ENCODE measurements at places on chromosomes 12 and 14.

DNA sequence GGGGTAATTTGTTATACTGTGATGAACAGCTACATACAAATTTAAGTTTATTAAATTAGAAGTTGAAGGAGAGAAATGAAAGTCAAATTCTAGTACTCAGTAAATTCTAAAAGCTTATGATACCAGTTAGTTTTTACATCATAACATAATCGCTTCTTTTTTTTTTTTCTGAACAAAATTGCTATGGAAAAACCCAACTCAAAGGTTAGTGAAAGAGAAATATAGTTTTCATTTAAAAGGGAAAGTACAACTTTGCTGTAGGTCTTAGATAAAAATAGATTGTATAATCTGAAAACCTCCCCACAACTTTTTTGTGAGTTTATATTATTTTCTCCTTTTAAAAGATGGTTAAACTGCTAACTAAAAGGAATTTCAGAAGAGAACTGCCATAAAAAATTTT lies 53.7 kb upstream of the LRRK2 start:
- no peak for DNase-seq

DNA sequence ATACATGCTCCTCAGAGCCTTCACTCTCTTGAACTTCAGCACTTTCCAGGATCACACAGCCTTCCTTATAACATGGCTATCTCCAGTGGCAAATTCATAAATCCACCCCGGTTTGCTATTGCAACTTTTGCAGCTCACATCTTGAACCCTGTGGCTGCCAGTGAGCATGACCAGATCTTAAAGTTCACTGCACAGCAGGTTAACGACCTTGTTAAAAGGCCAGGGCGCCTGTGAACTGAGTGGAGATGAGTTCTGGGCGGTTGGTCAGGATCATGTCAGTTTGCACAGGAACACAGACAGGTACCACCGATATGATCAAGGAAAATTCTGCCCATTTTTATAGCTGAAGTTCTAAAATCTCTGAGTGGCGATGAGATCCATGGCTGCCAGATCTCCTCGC lies 24.7 kb upstream of the LTA4H start:
- DNase-seq: no peak

DNA sequence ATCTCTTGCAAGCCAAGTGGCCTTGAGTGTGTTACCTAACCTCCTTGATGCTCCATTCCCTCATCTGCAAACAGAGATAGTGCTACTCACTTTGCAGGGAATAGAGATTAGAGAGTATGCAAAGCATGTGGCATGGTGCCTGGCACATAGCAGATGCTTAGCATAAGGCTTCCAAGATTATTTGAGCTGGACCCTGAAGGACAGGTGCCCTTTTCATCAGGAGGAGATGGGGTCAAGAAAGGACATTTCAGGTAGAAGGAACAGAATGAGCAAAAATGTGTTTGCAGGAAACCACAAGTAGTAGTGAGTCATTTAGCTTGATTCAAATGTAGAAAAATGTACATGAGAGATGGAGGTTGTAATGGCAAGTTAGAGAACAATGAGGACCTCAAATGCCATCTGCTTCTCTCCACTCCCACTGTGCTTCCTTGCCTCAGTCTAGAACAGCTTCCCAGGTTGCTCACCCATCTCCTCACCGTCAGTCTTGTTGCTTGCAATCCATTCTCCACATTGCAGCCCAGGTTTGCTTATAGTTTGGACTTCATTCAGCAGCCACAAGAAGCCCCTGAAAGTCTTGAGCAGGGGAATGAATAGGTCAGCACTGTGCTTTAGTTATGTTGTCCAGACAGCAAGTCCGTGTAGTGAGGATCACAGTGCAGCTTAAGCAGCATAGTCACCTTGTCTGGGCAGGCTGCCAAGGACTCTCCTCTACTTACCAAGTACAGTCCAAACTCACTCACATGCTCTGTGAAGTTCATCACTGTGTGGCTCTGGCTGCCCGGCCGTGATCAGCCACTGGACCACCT lies 536.3 kb upstream of the CCDC196 start:
- no peak for DNase-seq

DNA sequence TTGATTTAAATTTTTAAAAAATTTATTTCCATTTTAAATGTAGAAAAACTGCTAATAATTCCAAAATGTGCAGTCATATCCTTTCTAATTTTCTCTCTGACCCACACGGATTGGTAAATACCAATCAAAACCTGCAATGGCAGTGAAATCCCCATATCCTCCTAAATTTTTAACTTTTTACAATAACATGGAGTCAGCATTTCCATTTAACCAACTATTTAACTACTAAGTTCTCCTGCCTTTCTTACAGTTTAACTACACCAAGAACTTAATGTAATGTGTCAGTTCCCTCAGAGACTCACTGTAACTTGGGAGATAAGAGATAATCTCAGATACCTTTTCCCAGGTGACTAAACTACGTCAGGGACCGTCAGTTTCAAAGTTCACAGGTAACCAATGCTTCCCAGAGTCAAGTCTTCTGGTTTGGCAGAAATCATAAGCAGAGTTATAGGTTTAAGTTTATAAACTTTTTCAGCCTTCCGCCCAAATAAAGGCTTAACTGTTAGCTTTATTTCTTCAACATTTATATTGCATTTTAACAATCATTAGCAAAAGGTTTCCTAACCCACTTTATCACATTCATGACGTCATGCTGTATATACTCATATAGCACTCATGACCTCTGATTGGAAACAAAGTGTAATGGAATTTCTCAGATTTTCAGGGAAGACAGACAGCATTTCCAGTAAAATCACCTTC lies 7.6 kb downstream of the KRAS start:
- no peak for DNase-seq

GRCh38 chr12:56488041-56488955 lies at the start of gene GLS2:
Gene GLS2 (minus strand): TSS chr12:56488161. CDS start chr12:56488118, 43 bp downstream.
- peak; percentile 38 for DNase-seq

- DNase-seq: no peak
Observed at GRCh38 chr14:92733007-92733406, 15.4 kb downstream of the LGMN start.

GRCh38 chr12:79706156-79706555 lies 15.4 kb upstream of the PAWR start:
- DNase-seq: no peak

GRCh38 chr12:98998697-98999299 lies 353.7 kb downstream of the APAF1 start:
- DNase-seq: no peak

DNA sequence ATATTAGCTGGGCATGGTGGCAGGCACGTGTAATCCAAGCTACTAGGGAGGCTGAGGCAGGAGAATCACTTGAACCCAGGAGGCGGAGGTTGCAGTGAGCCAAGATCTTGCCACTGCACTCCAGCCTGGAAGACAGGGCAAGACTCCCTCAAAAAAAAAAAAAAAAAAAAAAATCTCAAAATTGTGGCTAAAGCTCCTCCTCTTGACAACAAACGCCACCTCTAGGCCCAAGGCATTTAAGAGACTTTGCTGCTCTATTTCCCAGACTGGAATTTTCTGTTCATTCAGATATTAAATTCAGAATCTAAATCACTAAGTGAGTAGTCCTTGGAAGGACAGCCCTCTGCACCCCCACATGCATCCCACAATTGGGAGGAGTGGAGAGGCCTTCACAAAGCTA lies 1.4 kb downstream of the ZFYVE1 start:
- no peak for DNase-seq

- no peak for DNase-seq
Observed at GRCh38 chr12:32541754-32542374, 137.2 kb upstream of the DNM1L start.

DNA sequence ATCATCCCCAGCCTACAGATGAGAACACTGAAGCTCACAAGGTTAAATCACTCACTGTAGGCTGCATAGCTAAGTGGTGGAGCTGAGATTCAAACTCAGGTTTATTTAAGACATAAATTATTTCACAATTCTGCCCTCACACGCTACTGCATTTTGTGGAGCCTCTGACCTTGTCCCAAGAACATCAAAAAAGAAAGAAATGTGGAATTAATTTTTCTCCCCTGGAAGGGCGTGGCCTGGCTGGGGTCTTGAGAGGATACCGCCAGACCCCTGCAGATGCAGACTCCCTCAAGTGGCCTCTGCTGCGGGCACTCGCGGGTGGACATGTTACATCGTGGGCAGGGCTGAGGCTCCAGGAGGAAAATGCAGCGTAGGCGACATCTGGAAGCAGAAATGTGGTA lies 40.6 kb downstream of the LTBP2 start:
- no peak for DNase-seq

GRCh38 chr14:98185036-98185435 lies 1087.0 kb downstream of the BCL11B start:
- DNase-seq: no peak

- no peak for DNase-seq
Observed at GRCh38 chr12:5192726-5193125, 149.0 kb downstream of the KCNA5 start.

DNA sequence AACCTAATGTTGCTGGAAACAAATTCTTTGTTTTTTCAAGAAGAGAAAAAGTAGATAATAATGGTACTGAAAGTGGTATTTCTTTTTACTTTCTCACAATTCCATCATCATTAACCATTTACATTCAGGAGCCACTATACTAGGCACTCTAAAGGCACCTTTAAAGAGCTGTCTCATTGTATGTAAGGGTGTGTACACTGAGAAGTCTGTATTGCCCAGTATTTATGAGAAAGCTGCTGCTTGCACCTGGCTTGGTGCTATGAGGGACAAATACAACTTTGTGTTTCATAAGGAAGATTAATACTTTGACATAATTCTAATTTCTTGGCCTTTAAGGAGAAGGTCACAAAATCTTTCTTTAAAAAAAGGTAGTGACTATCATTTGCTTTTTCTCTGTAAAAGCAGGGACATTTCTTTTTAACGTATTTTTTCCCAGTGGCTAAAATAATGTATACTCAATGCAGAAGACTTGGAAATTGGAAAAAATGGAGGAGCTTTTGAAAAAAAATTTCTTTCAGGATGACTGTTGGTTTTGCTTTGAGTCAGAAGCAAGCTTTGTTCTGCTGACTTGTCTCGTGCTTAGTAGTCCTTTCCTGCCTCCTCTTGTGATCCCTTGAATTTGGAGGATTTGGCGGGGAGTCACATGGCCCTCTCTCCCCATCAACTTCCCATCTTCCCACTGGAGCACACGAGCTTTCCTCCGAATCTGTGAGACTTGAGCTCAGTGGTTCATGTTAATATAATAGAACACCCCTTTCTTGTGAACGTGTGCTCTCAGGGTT lies 50.1 kb downstream of the RASSF3 start:
- no peak for DNase-seq

- DNase-seq: no peak
Observed at GRCh38 chr14:55964091-55964490, 154.1 kb upstream of the PELI2 start.

- DNase-seq: no peak
Observed at GRCh38 chr14:52589646-52590045, 37.0 kb downstream of the GPR137C start.

GRCh38 chr12:85923767-85924331 lies 49.8 kb downstream of the NTS start:
- DNase-seq: no peak

GRCh38 chr14:101253948-101254347 lies 307.3 kb upstream of the DIO3 start:
- no peak for DNase-seq

- no peak for DNase-seq
Observed at GRCh38 chr12:49225576-49226166, 36.8 kb upstream of the TUBA1A start.

- no peak for DNase-seq
Observed at GRCh38 chr14:104927432-104927816, 2.7 kb downstream of the PLD4 start.

DNA sequence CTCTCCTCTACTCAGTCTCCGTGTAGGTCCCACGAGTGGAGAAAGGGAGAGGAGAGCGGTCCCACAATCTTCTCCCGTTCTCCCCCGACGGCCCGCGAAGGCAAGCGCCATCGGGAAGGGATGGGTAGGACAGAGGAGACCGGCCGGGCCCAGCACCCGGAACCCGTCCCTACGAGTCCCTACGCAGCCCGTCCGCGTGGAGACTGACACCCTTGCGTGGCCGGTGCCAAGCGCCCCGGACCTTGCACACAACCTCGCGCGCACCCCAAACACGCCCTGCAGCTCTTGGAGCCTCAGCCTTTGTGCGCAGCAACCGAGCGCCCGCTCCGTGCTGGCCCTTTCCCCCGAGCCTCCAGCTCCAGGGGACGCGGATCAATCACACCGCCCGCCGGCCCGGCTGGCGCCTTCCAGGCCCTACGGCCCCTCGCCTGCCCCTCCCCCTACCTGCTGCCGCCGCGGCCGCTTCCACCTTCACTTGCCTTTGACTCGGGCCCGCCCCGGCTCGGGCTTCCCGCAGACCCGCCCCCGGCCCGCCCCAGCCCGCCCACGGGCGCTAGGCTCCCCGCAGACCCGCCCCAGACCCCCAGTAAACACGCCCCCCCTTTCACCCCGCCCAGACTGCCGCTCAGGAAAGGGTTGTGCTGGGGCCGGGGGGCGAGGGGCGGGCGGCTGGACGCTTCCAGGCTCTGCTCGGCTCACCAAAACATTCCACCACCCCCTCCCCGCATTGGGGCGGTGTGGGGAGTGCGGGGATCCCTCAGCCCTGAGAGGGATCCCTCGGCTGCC lies at the start of gene NDRG2:
NDRG2 (minus strand) TSS at position 477 of the 786 bp plus-strand sequence. CDS start 1,746 bp downstream, outside the sequence.
- peak; percentile 25 for DNase-seq

GRCh38 chr14:55869397-55870049 lies 248.7 kb upstream of the PELI2 start:
- no peak for DNase-seq

GRCh38 chr14:58243790-58244555 lies 670 bp upstream of the PSMA3 start:
- peak; percentile 29 for DNase-seq

- DNase-seq: peak; percentile 36
Observed at GRCh38 chr14:21104448-21105060, 3.7 kb downstream of the TMEM253 start.

DNA sequence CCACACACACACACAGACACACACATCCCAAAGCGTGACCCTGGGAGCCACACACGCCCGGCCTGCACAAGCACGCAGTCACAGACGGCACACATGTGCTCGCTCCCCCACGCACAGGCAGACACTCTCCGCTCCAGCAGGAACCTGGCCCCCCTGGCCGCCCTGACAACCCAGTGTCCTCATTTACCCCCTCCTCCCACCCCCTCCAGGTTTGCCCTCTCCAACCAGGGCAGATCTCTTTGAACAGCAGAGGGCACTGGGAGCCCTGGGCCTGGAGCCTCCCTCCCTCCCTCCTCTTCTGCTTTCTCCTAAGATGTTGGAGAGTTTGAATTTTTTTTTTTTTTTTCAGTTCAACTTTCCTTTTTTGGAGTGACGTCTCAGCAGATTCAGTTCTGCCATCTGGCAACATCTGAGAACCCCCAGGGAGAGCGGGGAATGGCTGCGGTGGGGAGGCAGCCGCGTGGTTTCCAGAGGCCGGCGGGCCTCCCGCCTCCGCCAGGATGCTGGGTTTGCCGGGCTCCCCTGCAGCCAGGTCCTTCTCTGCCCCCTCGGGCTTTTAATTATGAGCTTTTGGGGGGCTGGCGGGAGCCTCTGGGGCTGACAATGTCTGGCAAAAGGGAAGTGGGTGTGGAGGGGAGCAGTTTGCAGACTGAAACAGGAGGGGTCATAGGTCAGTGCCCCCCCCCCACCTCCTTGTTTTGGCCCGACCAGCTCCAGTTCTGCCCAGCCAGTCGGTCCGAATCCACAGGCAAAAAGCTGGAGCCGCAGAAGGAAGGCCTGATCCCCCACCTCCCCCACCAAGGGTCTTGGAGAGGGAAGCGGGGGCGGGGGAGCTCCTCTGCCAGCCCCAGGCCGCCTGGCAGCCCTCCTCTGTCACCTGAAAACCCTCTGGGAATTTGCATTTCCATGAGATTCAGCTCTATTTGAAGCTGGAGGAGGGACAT lies 1.3 kb upstream of the NCOR2 start:
- DNase-seq: no peak

- DNase-seq: no peak
Observed at GRCh38 chr12:228846-229200, 14.9 kb upstream of the SLC6A12 start.

- DNase-seq: no peak
Observed at GRCh38 chr12:58557171-58557570, 363.1 kb downstream of the LRIG3 start.

- DNase-seq: no peak
Observed at GRCh38 chr12:46517579-46517962, 145.0 kb upstream of the SLC38A2 start.

All from activated CD4-positive, CD25-positive, alpha-beta regulatory T cell (primary cell).